Activated naive CD8-positive, alpha-beta T cell treated with anti-CD3 and anti-CD28 coated beads for 36 hours (primary cell): ENCODE measurements at places on chromosomes 5 and 9. TPM values are rescaled to one million over a fixed set of nuclear protein-coding genes. Genes with fewer than 3 reads are reported as not detected.

GRCh38 chr5:139022528-139022927 is 147.4 kb upstream of the LRRTM2 start:
- DNase-seq: no peak
- H3K27ac ChIP-seq: no peak overlapping the region
- H3K36me3 ChIP-seq: peaks cover 20% of the 10 kb centered on the region

DNA sequence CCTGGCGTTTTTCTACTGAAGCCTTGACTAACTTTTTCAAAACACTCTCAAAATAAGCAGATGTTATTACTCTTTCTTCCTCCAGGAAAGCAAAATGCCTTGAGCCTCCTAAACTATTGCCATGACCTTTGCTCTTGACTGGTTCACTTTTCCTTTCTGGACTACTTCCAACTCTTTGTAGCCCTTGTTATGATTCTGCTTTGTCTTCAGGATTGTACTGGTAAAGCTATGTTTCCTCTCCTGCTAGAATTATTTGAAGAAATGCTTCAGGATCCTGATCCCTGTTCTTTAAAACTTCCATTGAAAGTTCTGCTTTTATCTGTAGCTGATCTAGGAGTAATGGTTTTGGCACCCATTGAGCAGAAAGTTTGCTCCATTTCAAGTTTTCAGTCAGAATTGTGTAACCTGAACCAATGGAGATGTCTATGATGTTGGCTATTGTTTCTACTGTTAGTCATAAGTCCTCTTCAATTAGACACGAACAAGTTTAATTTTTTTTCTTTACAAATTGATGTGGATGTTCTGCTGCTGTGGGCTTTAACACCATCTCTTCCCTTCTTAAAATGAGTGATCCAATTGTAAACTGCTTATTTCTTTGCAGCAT is 1356.4 kb downstream of the EFNA5 start:
- no peak overlapping the region for H3K4me3 ChIP-seq
- DNase-seq: no peak
- H3K27ac ChIP-seq: no peak overlapping the region
- H3K36me3 ChIP-seq: no peaks in the 10 kb centered on the region
- no peaks in the 10 kb centered on the region for H3K27me3 ChIP-seq
- H3K4me1 ChIP-seq: no peaks in the 10 kb centered on the region

DNA sequence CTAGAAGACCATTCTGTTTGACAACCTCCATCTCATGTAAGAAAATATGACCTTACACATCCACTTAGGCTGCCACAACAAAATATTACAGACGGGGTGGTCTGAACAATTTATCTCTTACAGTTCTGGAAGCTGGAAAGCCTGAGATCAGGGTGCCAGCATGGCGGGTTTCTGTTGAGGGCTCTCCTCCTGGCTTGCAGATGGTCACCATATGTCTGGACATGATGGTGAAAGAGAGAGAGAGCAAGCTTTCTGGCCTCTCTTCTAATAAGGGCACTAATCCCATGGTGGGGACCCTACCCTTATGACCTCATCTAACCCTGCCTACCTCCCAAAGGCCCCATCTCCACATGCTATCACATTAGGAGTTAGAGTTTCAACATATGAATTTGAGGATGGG is 66.0 kb downstream of the AMBP start:
- H3K27ac ChIP-seq: no peak overlapping the region
- H3K27me3 ChIP-seq: no peaks in the 10 kb centered on the region
- no peak for DNase-seq
- H3K36me3 ChIP-seq: peaks cover 1% of the 10 kb centered on the region
- no peaks in the 10 kb centered on the region for H3K4me1 ChIP-seq
- H3K4me3 ChIP-seq: no peak overlapping the region

GRCh38 chr9:130331573-130331972 is 66.0 kb downstream of the HMCN2 start:
- H3K4me3 ChIP-seq: no peak overlapping the region
- DNase-seq: no peak
- no peaks in the 10 kb centered on the region for H3K36me3 ChIP-seq
- no peaks in the 10 kb centered on the region for H3K4me1 ChIP-seq
- peaks cover 52% of the 10 kb centered on the region for H3K27me3 ChIP-seq

DNA sequence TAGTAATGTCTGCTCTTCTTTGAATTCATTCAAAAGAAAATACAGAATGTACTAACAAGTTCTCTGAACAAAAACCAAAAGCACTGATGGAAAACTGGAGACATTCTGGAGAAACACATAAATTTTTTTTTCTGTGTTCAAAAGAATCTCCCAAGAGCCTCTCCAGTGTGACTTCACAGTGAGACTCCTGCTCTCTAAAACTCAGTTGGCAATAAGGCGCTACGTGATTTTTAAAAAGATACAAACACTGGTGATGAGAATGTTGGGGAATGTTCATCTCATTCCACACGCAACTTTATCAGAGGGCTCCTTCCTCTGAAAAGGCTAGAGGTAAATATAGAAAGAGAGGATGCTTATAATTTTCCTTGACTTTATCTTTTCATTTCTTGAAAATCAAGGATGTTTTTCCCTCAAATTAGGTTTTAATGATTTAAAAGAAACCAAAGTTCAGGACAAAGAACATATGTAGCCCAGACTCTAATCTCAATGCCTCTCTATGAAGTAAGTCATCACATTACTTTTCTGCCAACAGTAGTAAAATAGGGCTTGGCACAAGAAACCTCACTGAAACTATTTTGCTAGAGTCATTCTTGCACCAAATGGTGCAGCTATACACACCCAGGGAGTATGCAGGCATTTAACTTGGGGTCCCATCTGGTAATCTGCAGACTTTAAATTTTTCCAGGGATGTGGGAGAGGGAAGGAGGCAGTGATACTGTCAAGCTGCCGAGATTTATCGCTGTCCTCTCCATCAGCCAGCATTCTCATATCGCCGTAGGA is 12.9 kb upstream of the AOPEP start:
- H3K4me1 ChIP-seq: no peaks in the 10 kb centered on the region
- H3K4me3 ChIP-seq: no peak overlapping the region
- no peak for DNase-seq
- H3K36me3 ChIP-seq: no peaks in the 10 kb centered on the region
- H3K27me3 ChIP-seq: peaks cover 30% of the 10 kb centered on the region

GRCh38 chr5:67353500-67354450 is 157.2 kb upstream of the CD180 start:
- no peaks in the 10 kb centered on the region for H3K27me3 ChIP-seq
- H3K4me3 ChIP-seq: no peak overlapping the region
- no peaks in the 10 kb centered on the region for H3K36me3 ChIP-seq
- no peak for DNase-seq

DNA sequence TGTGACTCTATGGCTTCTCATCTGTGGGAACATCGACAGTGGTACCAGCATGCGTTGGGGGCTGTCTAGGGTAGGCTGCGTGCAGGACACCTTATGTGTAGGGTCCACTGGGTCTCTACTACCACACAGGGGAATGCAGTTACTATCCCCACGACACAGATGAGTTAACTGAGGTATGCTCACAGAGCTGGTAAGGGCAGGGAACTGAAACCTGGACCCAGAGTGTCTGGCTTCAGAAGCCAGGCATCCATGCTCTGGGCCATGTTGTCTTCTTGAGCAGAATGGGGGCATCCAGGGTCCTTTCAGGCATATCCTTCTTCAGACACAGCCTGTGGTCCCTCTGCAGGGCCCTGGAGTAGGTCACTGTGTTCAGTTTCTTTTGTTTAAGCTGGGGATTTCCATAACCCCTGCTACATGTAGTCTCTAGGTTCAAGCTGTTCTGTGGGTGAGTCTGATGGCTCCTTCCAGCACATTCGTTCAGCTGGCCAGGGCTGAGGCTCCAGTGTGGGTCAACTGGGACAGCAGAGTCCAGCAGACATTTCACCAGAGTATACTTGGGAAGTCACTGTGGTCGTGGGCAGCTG is 148.8 kb downstream of the GADD45G start:
- no peaks in the 10 kb centered on the region for H3K36me3 ChIP-seq
- peaks cover 4% of the 10 kb centered on the region for H3K4me1 ChIP-seq
- H3K27ac ChIP-seq: no peak overlapping the region
- no peak for DNase-seq
- no peak overlapping the region for H3K4me3 ChIP-seq

DNA sequence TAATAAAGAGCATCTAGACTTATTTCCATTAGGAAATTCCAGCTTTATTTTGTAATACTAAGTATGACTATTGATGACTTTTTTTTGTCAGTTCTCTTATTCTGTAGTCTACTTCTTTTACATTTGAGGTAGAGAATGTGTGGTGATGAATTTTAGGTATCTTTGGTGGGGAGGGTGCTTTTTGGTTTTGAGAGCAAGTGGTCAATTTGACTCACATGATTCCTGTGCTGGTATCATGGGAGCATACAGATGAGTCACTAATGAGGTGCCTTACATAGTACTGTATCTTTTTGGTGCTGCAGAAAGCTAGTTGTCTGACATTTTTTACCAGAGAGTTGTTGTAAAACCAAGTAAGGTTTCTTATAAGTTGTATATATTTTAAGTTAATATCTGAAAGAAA is 35.3 kb downstream of the ERBIN start:
- peak overlapping the region; percentile 4 for H3K27ac ChIP-seq
- no peaks in the 10 kb centered on the region for H3K27me3 ChIP-seq
- peaks cover 20% of the 10 kb centered on the region for H3K36me3 ChIP-seq
- H3K4me1 ChIP-seq: peaks cover 52% of the 10 kb centered on the region

GRCh38 chr5:119366540-119366881 is 10.7 kb downstream of the TNFAIP8 start:
- H3K4me3 ChIP-seq: peak overlapping the region; percentile 62
- H3K27me3 ChIP-seq: no peaks in the 10 kb centered on the region
- H3K36me3 ChIP-seq: peaks cover 89% of the 10 kb centered on the region
- DNase-seq: peak; percentile 44

DNA sequence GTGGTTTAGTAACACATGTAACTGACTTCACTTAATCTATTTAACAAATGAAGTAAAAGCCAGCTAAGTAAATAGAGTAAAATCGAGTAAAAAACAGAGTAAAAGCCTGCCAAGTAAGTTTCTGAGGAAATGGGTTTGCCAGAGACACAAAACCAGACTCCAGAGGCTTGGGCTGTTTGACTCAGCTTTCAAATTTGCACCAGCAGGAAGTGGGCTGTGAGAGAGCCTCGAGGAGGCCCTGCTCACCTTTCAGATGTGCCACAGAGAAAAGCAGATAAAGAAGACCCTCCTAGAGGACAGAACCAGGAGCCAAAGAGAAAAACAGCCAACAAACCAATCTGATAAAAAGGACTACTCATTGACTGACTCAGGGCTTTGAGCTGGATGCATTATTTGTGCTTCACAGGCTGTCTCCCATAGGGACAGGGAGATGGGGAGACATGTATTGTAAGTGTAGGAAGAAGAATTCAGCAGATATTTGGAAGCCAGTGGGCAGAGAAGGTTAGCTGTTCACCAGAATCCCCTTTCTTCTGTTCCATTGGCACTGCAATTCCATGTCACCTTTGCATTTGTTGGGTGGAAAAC is 14.4 kb upstream of the AMACR start:
- no peaks in the 10 kb centered on the region for H3K27me3 ChIP-seq
- H3K4me3 ChIP-seq: no peak overlapping the region
- peak; percentile 43 for DNase-seq
- peak overlapping the region; percentile 81 for H3K27ac ChIP-seq
- peaks cover 20% of the 10 kb centered on the region for H3K4me1 ChIP-seq

GRCh38 chr5:179211068-179211467 is 134.2 kb downstream of the ADAMTS2 start:
- no peak overlapping the region for H3K27ac ChIP-seq
- no peak for DNase-seq
- no peak overlapping the region for H3K4me3 ChIP-seq
- no peaks in the 10 kb centered on the region for H3K4me1 ChIP-seq

DNA sequence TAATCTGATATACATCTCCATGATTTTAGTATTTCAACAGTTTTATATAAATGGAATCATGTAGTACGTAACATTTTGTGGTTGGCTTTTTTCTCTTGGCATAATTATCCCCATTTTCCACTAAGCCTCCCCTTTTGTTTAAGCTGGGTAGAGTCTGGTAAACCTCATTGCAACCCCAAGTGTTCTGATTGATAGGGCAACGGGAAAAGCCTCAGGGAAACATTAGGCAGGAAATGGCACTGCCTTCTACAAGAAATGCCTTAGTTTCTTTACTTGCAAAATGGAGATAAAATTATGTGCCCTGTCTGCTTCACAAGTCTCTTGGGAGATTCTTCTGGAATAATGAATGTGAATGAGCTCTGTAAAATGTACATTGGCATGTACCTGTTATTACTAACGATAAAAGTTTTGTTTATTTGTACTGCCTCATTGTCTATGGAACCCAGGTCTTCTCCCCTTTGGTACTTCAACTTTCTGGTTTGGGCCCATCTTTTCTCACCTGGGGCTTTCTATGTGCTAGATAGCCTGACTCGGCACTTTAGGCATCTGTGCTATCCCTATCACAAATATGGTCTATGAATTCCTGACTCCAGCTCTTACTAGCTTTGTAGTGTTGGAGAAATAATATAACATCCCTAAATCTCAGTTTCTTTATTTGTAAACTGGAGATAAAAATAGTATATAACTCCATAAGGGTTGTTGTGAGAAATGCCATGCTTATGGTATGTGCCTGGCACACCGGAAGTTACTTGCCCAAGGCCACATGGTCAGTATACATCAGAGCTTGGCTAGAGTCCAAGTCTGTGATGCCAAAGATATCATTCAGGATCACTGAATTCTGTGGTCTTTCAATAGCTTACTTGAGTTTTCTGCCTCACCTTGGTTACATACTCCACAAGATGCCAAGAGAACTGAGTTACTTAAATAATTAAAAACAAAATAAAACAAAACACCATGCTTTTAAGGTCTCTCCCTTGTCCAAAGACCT is 48.2 kb upstream of the ZNF169 start:
- H3K27ac ChIP-seq: no peak overlapping the region
- peaks cover 12% of the 10 kb centered on the region for H3K27me3 ChIP-seq
- H3K36me3 ChIP-seq: no peaks in the 10 kb centered on the region
- no peak overlapping the region for H3K4me3 ChIP-seq

GRCh38 chr9:120693700-120694008 is 20.6 kb downstream of the MEGF9 start:
- H3K36me3 ChIP-seq: peaks cover 7% of the 10 kb centered on the region
- H3K4me1 ChIP-seq: peaks cover 42% of the 10 kb centered on the region
- H3K27ac ChIP-seq: peak overlapping the region; percentile 37
- no peak overlapping the region for H3K4me3 ChIP-seq
- no peak for DNase-seq

DNA sequence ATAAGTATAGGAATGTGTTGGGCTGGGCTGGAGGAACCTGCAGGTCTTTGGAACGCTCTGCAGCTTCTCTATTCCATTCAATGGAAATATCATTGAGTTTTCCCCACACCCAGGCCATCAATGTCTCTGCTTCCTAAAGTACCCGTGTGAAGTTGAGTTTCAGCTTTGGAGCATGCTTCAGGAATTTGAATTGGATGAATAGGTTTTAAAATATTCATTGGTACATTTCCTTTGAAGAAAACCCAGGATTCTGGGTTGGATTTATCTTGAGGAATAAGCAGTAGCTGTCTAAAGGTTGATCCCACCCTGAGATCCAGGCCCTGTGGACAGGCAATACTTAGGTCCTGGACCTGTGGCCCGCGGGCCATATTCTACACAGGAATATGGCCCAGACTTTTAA is 37.3 kb downstream of the INSYN2B start:
- H3K36me3 ChIP-seq: peaks cover 16% of the 10 kb centered on the region
- no peaks in the 10 kb centered on the region for H3K27me3 ChIP-seq
- H3K4me3 ChIP-seq: no peak overlapping the region
- H3K4me1 ChIP-seq: peaks cover 12% of the 10 kb centered on the region
- no peak for DNase-seq
- H3K27ac ChIP-seq: no peak overlapping the region

Gene PCDHGC3
- not detected for total RNA-seq

Gene GNE
- total RNA-seq: 12.6 TPM

Gene STX17
- total RNA-seq: 27.4 TPM

Gene GRIA1
- not detected for total RNA-seq

Gene SLC6A18
- not detected for total RNA-seq

Gene PCDH1
- total RNA-seq: not detected

Gene DCAF12
- 43.3 TPM for total RNA-seq
